ENCODE measurements at places on chromosomes 5 and 9.

GRCh38 chr5:149437391-149438040, 58.4 kb upstream of the IL17B start:
- DNase-seq: no peak

- no peak for DNase-seq
Measured at GRCh38 chr5:170585273-170585948, 81.6 kb downstream of the KCNIP1 start.

- no peak for DNase-seq
Measured at GRCh38 chr5:76383126-76383832, 19.8 kb upstream of the IQGAP2 start.

DNA sequence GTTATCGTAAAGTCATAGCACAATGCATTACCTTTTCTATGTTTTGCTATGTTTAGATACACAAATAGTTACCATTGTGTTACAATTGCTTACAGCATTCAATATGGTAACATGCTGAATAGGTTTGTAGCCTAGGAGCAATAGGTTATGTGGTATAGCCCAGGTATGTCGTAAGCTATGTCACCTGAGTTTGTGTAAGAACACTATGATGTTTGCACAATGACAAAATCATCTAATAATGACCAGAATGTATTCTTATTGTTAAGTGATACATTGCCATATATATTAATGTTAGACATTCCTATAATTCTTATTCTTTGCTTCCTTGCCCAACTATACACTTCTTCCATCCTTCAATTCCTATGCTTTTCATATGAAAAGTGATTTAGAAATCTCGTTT, 18.2 kb upstream of the DAB2 start:
- no peak for DNase-seq

- DNase-seq: no peak
Measured at GRCh38 chr5:150254774-150255173, 34.8 kb downstream of the CAMK2A start.

DNA sequence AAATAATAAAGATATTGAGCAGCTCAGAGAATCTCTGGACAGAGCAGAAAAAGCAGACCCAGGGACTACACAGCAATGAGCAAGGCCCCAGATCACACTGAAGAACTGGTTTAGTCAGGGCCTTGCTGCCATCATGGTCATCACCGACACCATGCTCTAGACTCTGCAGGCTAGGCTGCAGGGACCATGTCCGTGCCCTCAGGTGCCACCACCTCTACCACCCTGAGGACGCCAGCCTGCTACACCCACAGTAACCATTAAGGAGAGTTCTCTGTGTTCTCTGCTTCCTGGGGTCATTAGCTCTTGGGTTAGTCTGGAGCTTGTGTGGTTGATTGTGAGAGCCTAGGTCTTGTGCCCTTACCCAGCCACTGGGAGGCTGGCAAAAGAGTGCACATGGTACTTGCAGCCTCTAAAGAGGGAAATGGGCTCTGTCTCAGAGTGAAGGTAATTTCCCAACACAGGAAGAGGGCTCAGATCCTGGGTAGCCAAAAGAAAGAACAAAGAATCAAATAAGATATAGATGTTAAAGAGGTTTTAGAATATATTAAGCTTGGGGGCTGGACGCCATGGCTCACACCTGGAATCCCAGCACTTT, 31.9 kb upstream of the JADE2 start:
- DNase-seq: no peak

- DNase-seq: no peak
Measured at GRCh38 chr5:36619012-36619635, 12.7 kb downstream of the SLC1A3 start.

- no peak for DNase-seq
Measured at GRCh38 chr9:70581214-70581954, 166.9 kb upstream of the KLF9 start.

- no peak for DNase-seq
Measured at GRCh38 chr5:158910782-158911692, 188.7 kb downstream of the EBF1 start.

- DNase-seq: no peak
Measured at GRCh38 chr5:134647750-134648424, 698 bp upstream of the SEC24A start.

GRCh38 chr5:33887268-33887667, 4.5 kb downstream of the ADAMTS12 start:
- no peak for DNase-seq

GRCh38 chr9:6188466-6188865, 27.1 kb upstream of the IL33 start:
- DNase-seq: no peak

- no peak for DNase-seq
Measured at GRCh38 chr9:121009650-121010049, 40.4 kb downstream of the C5 start.

DNA sequence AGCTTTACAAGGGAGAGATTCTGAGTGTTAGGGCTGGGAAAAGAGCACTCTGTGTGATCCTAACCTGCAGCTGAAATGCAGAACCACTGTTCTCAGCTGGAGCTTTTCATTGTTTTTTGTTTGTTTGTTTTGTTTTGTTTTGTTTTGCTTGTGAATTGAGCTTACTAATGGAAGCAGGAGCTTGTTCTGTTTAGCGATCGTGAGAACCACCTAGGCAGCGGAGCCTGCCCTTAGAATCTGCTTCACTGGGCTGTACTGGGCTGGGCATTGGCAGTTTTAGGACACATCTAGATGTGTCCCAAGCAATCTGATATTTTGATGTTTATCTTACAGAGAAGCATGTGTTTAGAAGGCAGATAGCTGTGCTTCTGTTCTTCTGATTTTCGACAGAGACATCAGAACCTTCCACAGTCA, 14.3 kb downstream of the SYK start:
- DNase-seq: no peak

DNA sequence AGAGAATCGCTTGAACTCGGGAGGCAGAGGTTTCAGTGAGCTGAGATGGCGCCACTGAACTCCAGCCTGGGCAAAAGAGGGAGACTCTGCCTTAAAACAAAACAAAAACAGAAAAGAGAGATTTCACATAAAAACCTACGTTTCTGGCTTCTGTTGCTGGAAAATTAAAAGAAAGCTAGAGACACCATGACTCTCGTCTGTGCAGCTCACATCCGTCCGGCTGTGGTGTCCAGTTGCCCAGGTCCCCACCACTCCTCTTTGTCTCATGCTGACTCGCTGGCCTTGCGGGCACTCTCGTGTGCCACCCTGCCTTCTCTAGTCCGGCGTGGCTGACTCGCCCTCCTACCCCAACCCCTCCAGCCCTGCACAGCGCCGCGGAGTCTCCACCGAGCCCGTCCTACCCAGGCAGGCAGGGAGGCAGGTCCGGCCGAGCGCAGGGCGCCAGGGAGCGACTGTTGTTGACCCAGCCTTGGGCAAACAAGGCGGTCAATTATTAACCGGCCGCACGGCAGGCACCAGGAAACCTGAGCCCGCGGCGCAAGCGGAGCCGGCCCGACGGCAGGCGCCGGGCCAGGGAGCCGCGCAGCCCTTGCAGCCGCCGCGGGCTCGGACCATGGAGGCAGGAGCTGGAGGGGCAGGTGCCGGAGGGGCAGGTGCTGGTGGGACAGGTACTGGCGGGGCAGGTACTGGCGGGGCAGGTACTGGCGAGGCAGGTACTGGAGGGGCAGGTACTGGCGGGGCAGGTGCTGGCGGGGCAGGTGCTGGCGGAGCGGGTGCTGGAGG, at the start of gene PRRT1B:
TSS of gene PRRT1B (plus strand) at position 521 of the 783 bp plus-strand sequence. CDS start at position 614, 93 bp downstream.
- DNase-seq: peak; percentile 69

DNA sequence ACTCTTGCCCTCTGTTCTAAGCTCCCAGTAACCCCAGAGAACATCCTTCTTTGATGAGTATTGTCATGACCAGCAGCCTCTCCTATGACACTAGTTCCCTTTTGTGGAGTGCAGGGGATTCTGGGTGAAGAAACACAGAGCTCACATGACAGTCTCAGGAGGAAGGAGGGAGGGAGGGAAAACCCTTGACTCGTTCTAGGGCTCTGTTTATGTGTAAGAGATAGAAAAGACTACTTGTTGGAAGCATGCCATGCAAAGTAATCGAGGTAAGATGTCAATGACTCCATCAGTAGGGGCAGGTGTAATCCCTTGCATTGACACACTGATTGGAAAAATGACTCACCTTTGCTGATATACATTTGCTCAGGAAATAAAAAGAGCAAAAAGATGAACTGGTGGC, 190.2 kb upstream of the ELL2 start:
- no peak for DNase-seq

- peak; percentile 40 for DNase-seq
Measured at GRCh38 chr5:31702712-31703111, 63.8 kb downstream of the PDZD2 start.

- DNase-seq: no peak
Measured at GRCh38 chr5:147396070-147396823, 113.6 kb downstream of the DPYSL3 start.

DNA sequence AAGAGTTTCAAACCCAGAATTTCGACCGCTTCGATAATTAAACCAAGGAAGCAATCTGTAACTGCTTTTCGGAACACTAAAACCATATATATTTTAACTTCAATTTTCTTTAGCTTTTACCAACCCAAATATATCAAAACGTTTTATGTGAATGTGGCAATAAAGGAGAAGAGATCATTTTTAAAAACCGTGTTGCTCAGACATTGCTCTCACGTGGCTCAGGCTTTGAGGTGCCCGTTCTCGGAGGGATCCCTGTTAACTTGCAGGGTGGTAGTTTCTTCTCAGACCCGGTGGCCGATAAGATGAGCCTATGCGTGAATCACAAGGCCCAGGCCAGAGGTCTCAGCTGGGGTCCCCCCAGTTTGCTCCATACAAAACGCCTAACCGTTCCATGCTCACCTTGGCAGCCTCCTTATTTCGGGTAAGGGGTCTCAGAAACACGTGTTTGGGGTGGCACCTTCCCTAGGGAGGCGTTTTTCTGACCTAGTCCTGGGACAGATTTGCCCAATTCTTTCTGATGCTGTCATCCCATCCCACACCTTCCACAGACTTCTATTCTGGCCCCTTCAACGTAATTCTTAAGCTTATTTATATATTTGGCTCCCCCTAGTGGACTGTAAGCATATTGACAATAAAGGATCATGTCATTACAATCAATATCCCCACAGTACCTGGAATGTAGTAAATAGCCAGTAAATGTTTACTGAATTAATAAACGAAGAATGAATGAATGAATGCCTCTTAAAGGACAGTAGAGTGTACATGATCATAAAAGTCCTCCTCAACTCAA, 48.1 kb downstream of the THBS4 start:
- peak; percentile 76 for DNase-seq

- DNase-seq: peak; percentile 82
Measured at GRCh38 chr9:111599092-111599954, at the start of gene PTGR1. PTGR1 (minus strand) TSS chr9:111599647; CDS start chr9:111597422, 2,225 bp downstream.

GRCh38 chr9:121652021-121652837, 795 bp downstream of the DAB2IP start:
- peak; percentile 52 for DNase-seq

DNA sequence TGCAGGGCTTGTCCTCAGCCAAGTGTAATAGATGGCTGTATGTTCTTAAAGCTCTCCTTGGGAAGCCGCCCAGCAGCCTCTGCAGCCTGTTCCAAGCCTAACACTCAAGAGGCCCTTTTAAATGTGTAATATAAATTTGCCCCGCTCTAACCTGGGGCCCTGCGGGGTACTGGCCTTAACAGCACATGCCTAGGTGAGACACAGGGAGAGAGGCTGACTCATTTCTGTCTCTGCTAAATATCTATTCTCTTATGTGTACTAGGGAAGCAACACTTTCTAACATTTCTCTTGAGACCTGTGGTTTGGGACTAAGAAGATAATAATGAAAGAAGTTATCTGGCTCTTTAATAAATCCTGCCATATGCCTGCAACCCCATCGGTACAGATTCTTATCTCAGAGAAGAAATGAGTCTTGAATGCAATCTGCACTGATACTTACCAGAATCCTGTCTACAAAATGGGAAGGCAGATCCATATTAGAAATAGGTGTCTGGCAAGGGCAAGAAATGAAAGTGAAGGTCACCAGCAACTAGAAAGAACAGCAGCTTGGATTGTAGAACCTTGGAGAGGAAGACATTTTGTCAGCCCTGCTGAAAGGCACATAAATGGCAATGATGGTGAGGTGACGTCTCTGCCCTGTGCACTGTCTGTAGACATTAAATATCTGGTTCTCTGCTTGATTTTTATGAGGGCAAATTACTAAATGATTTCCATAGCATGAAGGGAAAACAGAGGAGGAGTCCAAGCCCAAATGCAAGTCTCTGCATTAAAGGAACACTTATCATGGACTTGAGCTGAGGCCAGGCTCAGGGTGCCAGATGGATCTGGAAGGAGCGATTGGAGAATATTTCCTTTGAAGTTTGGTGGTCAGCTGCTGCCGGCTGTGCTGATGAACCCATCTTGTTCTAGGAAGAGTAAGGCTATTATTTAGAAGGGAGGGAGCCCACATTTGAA, 14.5 kb upstream of the TGFBI start:
- DNase-seq: no peak

- DNase-seq: no peak
Measured at GRCh38 chr9:107932601-107933000, 443.0 kb upstream of the KLF4 start.

GRCh38 chr9:18023332-18023731, 444.5 kb downstream of the SH3GL2 start:
- no peak for DNase-seq

GRCh38 chr5:171272996-171273970, 35.8 kb upstream of the TLX3 start:
- DNase-seq: peak; percentile 58

GRCh38 chr9:129624168-129624759, 1.7 kb upstream of the NTMT1 start:
- DNase-seq: peak; percentile 82

DNA sequence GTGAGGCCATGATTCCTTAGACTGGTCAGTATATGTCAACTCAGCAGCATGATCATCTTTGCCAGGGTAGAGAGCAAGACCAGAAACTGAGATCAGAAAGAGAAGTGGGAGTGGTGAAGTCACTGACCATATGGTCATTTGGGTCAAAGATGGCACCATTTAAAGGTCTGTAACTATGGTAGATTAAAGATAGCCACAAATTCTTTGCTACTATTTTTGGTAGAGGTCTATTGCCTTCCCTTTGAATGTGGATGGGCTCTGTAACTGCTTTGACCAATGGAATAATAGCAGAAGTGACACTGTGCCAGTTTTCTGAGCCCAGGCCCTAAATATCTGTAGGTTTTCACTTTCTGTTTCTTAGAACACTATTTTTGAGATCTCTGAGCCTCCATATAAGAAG, 117.6 kb downstream of the PCSK1 start:
- DNase-seq: no peak

All from SK-N-SH (cell line).